ENCODE measurements at places on chromosomes 4 and X.

DNA sequence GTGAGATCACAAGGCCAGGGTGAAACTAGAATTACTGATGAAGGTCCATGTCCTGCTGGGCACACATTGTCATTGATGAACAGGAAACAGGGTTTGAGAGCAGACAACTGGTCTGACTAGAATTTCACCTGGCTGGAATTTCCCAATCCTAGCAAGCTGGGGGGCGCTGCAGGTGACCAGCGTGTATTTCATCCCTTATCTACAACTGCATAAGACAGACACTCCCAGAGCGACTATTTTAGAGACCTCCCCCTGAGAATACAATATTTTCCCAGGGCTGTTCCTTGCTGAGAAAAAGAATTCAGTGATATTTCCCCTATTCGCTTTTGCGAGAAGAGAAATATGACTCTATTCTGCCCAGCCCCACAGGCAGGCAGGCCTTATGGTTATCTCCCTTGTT lies 432.6 kb upstream of the GALNT7 start:
- no peak for DNase-seq

- DNase-seq = no peak
These were observed 117.6 kb upstream of the GPR101 start for GRCh38 chrX:137151403-137151802.

DNA sequence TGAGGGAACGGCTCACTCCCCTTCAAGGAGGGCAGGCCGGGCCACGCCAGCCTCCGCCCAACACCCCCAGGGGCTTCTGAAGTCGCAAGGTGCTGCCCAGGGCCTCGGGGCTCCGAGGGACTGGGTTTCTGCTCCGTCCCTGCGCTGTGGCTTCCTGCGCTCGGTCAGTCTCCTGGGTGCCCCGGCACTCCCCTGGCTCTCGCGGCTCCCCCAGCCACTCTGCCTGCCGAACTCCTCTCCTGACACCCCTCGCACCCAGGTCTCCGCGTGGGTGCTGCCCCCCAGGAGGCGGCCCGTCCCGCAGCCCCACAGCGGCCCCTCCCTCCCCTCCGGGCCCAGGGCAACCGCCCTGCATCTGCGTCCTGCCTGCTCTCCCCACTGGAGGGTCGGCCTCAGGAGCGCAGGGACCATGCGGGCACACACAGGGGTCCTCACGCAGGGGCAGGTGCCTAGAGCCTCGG lies 151.9 kb downstream of the AFAP1 start:
- no peak for DNase-seq

DNA sequence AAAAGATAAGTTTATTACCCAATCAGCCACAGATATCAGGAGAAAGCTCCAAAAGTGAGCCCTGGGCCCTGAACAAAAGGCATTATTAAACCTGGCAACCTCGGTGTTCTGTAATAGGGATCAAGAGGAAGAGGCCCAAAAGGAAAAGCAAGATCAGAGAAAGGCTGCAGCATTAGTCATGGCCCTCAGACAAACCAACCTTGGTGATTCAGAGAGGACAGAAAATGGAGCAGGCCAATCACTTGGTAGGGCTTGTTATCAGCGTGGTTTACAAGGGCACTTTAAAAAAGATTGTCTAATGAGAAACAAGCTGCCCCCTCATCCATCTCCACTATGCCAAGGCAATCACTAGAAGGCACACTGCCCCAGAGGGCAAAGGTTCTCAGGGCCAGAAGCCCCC lies 75.7 kb downstream of the AGTR2 start:
- no peak for DNase-seq

DNA sequence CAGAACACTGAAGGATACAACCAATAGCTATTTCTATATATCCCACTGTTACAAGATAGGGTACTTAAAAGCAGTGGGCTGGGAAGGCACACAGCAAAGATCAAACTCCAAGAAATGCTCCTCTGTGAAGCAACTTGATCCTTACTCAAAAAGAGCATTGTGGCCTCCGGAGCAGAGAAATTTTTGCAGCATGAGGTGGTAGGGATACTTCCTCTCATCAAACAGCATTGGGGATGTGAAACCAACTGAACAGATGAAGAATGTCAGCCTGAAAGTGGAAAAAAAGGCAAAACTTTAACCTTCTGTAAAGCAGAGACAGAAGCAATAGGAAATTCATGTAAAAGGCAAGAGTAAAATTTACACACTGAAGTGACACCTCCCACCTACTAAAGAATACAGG lies 92.2 kb downstream of the HUWE1 start:
- no peak for DNase-seq

DNA sequence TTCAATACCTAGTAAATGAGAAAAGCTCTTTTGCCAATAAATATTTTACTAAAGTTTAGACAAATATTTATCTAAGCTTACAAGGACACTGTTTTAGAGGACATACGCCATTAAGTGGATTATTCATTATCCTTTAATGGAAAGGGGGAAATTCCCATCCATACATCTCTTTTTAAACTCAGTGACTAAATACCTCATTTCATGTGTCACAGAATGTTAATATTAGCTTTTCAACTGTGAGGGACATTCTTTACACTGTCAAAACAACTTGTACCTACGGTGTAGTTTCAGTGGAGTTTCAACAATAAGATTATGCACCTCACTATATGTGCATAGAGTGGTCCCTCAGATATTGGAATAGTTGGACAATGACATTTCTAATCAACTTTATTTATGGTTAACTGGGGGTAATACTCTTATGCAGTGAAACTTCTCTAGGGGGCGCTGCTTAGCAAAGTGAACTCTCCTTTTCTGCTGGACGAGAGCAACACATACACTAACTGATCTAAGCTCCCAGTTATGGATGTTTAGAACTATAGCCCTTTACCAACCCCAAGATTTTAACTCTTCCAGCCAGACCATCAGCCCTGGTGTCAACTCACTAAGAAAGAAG lies 9.7 kb downstream of the HS6ST2 start:
- no peak for DNase-seq

GRCh38 chr4:139987502-139987850 lies 166.5 kb downstream of the MAML3 start:
- no peak for DNase-seq

- DNase-seq = no peak
These were observed 47.0 kb downstream of the SCLT1 start for GRCh38 chr4:129046055-129046959.

DNA sequence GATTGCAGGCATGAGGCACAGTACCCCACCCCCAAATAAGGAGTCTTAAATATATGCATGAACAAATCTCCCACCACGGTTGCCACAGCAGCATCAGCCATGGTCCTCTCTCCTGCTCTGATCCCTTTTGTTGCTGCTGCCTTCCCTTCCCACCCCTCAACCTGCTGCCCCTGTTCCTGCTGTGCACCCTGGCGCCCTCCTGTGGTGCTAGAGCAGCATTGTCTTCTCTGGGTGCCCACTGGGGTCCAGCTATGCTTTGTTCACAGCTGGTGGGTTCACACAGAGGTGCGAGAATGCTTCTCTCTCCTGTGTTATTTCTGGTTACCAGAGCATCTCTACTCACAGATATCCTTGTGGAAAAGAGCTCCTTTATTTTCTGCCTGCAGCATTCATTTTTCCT lies 116.2 kb downstream of the GATB start:
- no peak for DNase-seq

- DNase-seq = no peak
These were observed 25.6 kb downstream of the ZMAT1 start for GRCh38 chrX:101906136-101906796.

DNA sequence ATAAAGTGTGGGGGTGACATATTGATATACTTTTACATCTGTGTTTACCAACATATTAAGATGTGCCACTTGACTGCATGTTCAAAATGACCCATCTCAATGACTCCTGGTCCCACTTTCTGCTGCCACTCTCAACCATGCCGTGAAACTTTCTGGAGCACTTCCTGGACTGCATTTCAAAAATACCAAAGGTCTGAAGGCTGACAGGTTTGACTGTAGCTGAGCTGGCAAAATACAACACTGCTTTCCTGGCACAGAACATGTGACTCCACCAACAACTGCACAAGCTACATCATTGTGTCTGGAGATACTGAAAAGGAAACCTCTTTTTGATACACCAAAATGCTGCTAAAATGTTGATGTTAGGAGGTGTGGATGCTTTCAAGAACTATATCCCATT lies 184.8 kb downstream of the UNC5C start:
- no peak for DNase-seq

DNA sequence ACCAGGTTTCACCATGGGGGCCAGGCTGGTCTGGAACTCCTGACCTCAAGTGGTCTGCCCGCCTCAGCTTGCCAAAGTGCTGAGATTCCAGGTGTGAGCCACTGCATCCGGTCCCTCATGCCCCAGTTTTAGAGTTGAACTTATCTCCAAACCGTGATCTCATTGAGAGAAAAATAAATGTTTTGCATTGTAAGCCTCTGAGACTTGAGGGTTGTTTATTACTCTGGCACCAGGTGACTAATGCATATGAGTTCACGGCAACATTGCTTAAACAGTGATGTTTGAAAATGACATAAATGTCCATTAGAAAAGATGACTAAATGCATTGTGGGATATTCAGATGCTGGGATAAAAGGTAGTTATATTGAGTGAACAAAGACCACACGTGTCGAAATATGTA lies 22.9 kb upstream of the FAT1 start:
- DNase-seq = no peak

DNA sequence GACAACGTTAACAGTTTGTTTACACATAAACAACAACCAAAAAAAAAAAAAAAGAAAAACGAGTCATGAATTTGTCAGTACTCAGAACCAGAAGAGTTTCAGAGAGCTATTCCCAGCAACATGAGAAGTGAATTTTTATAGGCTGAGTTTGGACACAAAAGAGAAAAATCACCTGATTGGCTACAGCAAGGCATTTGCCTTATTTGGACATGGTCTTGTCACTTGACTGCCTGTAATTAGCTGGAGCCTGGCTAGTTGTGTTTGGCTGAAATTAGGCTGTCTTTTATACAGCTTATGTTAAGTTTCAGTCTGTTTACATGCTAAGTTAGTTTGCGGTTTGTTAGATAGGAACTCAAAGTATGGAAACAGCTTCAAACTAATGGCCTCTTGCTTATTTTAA lies 880 bp upstream of the TEX13A start:
- no peak for DNase-seq

- no peak for DNase-seq
These were observed 66.1 kb downstream of the PRSS12 start for GRCh38 chr4:118286685-118287084.

DNA sequence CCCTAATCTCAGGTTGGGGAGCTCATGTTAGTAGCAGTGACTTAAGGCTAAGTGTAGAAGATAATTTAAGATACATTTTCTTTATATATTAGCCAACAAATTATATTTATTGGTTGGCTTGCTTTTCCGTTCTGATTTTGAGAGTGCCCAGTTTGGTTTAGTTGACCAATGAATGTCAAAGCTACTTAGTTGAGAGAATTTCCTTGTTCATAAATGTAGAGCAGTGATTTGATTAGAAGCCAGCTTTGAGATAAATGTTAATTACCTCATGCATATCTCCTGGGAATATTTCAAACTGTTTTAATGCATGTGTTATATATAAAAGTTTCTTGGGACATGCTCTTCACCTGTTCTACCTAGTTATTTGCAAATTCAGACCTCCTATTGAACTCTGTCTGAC lies 44.3 kb downstream of the SPATA18 start:
- no peak for DNase-seq

DNA sequence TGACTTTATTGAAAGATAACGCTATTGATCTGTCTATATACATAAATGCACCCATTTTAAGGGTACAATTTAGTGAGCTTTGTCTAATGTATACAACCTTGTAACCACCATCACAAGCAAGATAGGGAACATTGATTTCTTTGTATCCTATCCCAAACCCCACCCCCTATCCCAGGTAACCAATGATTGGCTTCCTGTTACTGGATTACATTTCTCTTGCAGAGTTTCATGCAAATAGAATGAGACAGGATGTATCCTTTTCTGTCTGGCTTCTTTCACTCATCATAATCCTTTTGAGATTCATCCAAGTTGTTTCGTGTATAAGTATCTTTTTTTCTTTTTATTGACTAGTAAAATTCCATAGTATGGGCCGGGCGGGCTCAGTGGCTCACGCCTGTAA lies 1.6 kb upstream of the GRIPAP1 start:
- DNase-seq = no peak

- no peak for DNase-seq
These were observed 1061.9 kb downstream of the ARAP2 start for GRCh38 chr4:35182451-35182850.

- DNase-seq = no peak
These were observed 292.1 kb downstream of the PRDM5 start for GRCh38 chr4:120630427-120630826.

- no peak for DNase-seq
These were observed 32.7 kb upstream of the MXRA5 start for GRCh38 chrX:3379111-3379510.

- DNase-seq = no peak
These were observed 199.5 kb downstream of the AFAP1 start for GRCh38 chr4:7739918-7740865.

- DNase-seq = no peak
These were observed 81.6 kb downstream of the PDHA2 start for GRCh38 chr4:95921470-95921869.

- no peak for DNase-seq
These were observed 42.9 kb upstream of the ADRA2C start for GRCh38 chr4:3723232-3723642.

DNA sequence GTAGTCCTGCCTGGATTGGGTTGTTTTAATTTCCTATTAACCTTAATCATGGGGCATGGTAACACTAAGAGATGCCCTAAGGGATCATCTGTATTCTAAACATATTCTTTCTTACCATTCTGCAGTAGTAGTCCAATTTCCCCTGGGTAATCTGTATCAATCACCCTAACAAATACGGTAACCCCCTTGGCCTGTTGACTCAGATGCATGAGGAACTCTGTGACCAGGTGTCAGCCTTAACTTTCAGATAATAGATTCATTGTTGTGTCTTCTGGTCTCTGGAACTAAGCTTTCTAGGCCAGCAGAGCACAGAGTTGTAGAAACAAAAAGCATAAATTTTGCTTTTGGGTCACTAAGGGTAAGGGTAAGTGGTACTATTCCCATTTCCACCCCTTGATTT lies 13.1 kb upstream of the BANK1 start:
- no peak for DNase-seq

GRCh38 chrX:148069759-148070503 lies 88.8 kb downstream of the FMR1NB start:
- no peak for DNase-seq

DNA sequence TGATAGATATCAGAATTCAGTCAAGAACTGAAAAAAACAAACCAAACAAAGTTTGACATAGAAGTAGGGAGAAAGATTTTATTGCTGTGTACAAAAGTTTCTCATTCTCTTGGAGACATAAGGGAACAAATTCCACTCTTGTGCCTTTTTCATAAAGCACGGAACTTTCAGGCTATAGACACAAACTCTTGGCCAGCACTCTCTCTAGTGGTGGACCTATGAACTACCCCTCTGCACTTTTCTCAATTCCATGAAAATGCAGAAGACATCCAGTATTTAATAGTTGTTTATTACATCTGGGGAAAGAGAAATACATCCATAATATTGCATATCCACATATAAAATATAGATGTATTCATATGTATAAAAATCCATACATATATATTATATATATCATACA lies 291.6 kb upstream of the HS3ST1 start:
- no peak for DNase-seq

Data from sciatic nerve (tissue), 2 donors.